ENCODE measurements at places on chromosomes 16 and 17.

DNA sequence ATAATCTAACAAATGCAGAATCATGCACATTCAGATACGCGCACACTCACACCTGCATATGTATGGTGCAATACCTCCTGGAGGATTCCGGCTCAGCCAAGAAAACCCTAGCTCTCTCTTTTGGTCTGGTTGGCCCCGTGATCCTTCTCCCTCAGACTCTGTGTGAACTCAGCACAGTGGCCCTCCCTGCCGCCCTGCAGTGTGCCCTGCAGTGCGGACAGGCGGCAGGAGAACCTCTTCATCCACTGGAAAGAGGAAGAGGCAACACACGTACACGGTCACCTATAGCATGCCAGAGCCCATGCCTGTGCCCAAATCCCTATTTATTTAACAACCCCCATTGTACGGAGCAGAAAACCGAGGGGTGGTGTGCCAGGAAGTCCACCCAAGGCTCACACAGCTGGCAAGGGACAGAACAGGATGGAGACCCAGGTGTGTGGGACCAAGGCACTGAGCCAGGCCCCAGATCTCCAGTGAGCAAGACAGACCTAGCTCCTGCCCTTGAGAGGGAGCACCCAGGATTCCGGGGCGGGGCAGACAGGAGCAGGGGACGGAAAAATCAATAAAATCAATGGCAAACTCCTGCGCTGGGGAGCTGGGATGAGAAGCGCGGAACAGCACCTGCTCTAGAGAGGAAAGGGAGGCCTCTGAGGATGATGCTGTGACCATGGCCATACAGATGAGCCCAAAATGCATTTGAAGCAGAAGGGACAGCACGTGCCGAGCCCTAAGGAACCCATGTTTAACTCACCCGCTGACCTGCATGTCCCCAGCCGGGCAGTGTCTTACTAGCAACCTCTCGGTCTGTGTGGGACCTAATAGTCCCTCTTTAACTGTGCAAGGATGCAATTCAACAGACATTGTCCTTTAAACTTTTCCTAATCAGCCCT, 54.7 kb upstream of the CIBAR2 start:
- DNase-seq = no peak

DNA sequence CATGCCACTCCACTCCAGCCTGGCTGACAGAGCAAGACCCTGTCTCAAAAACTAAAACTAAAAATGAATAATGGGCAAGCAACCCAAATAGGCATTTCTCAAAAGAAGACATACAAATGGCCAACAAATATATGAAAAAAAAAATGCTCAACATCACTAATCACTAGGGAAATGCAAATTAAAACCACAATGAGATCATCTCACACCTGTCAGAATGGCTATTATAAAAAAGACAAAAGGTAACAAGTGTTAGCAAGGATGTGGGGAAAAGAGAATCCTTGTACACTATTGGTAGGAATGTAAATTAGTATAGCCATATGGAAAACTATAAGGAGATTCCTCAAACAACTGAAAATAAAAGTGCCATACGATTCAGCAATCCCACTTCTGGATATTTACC, 7.1 kb upstream of the ERCC4 start:
- DNase-seq = no peak

DNA sequence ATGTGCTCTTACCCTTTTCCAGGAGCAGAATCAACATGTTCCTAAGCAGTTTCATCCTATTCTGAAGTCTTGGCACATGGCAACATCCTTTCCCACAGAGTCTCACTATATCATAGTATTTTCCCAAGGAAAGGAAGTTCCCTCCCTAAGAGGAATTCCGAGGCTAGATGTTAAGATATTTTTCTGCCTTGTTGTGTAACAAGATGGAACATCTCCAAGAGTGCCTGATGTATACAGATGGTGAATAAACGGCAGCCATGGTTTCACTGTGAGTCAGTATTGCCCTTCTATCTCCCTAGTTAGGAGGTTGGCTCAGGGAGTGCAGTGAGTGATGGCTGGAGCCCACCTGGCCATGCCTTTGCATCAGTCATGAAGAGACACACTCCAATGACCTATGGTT, 48.2 kb downstream of the SPACA3 start:
- no peak for DNase-seq

DNA sequence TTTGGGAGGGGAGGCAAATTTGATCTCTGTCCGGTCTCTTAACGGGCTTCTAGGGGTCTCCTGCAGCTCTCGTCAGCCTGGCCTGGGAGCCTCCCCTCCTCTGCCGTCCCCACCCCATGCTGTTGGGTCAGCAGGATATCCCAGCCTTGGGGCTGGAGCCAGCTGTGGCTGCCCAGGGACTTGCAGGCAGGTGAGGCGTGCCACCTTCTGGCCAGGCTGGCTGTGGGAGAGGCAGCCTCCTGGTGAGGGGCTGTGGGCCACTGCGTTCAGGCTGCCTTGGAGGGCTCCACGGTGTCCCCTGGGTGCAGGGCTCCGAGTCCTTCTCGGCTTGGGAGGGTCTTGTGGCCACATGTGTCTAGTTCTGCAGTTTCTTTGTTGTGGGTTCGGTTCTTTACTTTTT, 34.6 kb downstream of the TBCD start:
- no peak for DNase-seq

GRCh38 chr16:768428-768827, 7.9 kb downstream of the MSLN start:
- DNase-seq = no peak

DNA sequence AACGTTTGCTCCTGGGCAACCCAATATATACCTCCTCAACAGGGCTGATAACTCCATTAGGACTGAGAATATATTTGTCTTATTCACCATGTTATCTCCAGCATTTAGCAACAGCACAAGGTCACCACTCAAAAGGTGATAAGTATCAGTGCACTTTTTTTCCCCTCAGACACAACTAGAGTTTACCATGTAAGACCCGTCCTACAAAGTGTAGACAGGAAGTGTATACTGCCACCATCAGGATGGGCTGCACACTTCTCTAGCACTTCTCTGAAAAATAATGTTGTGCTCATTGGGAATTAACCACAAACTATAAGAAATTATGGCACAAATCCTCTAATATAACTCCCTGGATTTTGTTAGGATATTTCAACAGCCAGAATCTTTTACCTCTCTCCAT, 5.7 kb upstream of the VAT1L start:
- no peak for DNase-seq

- DNase-seq = no peak
Observed at GRCh38 chr17:6085812-6086211, 15.6 kb downstream of the WSCD1 start.

- DNase-seq = no peak
Observed at GRCh38 chr16:6309271-6309670, 1023.4 kb upstream of the RBFOX1 start.

- no peak for DNase-seq
Observed at GRCh38 chr17:1455291-1455796, 688 bp downstream of the CRK start.

DNA sequence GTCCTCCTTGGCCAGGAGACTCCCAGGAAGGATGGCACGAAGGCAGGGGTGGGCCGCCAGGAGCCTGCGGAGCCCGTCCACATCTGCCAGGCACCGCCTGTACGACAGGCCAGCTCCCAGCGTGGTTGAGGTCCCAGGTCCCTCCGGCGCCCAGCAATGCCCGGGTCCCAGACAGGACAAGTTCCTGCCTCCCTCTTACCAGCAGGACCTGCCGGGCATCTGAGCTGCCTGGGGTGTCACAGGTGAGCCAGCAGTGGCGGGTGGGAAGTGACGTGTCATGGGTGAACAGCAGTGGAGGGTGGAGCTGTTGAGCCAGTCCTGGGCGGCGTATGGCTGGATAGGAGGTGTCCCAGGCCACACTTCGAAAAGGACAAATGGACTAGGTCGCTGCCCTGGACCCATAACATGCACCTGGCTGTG, 15.7 kb upstream of the BAHCC1 start:
- DNase-seq = no peak

- no peak for DNase-seq
Observed at GRCh38 chr17:80363518-80364090, 51.4 kb upstream of the ENDOV start.

DNA sequence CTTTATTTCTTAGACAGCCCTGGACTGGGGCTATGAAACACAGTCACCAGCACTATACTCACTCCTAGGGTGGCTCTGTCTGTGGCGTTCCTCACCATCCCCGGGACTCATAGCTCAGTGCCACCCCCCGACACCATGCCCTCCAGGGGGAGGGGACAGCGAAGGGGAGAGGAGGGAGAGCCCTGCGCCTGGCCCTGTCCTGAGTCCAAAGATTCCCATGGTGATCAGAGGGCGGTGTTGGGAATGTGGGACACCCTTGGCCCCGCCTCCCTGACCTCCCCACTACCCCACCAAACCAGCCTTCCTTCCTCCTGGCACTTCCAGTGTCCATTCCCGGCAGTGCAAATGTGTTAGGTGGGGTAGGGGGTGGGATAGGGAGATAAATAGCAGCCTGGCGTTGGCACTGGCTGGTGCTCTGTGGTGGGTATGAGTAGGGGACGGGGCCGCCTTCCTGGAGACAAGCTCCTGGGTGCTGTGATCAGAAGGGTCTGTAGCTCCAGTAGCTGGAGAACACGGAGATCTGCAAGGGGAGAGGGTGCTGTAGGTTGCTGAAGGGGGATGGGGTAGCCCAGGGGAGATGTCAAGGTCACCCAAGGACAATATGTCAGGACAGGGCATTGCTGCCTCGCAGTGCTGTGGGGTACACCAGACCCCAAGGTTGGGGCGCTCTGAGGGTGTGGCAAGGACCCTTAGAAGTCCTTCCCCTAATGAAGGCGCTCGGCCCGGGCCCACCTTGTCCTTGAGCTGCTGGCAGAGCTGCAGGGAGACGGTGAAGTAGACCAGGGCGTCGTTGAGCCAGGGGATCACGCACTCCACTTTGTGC, 2.0 kb downstream of the SMIM22 start:
- no peak for DNase-seq

- DNase-seq = peak; percentile 73
Observed at GRCh38 chr17:41665566-41666236, 23.0 kb upstream of the EIF1 start.

GRCh38 chr16:7437135-7437804, 104.6 kb downstream of the RBFOX1 start:
- no peak for DNase-seq

DNA sequence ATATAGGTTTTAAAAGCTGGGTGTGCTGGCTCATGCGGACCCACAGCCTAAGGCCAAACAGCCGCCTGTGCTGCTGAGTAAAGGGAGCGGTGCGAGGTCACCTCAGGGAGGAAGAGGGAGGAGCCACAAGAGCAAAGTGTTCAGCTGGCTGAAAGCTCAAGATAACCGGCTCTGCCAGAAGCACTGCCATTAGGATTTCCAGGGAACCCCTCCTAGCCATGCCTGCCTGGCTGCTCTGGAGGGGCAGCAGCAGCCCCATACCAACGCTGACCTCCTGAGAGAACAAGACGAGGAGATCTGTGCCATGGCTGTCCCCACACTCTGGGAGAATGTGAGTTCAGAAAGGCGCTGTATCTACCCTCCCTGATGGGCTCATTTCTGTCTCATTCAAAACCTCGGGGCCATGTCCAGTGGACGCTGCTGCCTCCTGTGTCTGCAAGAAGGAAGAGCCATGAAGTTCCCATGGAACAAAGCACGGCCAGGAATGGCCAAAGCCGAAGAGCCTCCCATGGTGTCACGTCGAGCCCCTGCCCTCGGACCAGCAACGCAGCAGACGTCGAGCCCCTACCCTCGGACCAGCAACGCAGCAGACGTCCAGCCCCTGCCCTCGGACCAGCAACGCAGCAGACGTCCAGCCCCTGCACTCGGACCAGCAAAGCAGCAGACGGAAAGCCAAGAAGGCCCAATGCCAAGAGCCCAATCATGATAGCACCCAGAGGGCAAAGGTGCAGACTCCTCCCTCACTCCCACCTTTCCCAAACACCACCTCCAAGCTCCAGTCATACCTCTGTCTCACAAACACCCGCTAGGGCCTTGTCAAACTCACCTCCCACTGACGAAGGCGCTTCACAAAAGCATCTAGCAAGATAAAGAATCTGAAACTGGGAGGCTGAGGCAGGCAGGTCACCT, 107.0 kb downstream of the ANKRD11 start:
- no peak for DNase-seq

GRCh38 chr16:89246383-89246902, 28.9 kb downstream of the ZNF778 start:
- no peak for DNase-seq

DNA sequence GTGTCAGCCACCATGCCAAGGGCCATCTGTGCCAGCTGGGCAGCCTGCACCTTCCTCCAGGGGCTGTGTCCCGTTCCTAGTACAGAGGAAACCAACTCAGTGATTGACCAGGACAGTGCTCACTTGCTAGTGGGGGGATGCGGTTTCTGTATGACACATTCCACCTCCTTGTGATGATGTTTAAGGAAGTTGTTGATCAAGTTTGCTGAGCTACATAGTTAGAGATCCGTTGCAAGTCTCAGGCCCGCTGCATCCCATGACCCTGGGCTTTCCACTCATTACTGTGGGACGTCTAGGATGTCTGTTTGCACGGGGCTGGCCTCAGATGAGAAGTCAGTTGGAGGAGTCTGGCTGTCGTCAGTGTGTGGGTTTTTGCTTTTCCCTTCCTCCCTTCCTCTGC, 33.6 kb downstream of the RNF213 start:
- DNase-seq = no peak

GRCh38 chr16:10373556-10373955, 12.3 kb upstream of the ATF7IP2 start:
- no peak for DNase-seq

DNA sequence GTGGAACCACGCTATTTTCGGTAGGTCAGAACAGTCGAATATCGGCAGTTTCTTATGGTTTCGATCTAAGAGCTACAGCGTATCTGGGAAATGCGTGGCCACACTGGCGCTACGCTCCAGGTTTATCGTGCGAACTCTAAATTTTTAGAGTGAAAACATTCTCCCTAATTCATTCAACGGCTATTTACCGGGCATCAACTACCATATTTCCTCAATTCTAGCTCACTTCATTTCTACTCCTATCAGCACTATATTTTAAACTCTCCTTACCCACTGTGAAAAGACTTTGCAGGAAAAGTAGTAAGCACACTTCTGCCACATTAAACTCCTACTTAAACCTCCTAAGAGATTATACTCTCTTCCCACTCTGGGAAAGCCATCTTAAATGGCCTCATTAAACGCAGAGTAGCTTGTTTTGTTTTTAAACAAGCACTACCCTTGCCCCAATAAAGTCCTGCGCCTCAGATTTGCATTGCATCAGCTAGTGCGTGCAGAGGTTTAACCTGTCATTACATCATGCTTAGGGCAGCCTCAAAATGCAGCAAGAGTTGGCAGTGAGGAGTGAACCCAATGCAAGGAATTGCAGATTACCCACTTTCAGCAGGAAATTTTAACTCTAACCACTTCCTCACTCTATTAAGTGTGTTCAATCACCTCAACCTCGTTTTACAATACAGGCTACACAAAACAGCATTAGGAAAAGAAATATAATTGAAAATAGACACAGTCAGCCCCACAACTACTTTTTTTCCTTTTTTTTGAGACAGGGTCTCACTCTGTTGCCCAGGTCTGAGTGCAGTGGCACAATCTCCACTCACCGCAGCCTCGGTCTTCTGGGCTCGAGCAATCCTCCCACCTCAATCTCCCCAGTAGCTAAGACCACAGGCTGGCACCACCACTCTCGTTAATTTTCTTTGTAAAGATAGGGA, 18.8 kb downstream of the SIAH1 start:
- DNase-seq = peak; percentile 24

DNA sequence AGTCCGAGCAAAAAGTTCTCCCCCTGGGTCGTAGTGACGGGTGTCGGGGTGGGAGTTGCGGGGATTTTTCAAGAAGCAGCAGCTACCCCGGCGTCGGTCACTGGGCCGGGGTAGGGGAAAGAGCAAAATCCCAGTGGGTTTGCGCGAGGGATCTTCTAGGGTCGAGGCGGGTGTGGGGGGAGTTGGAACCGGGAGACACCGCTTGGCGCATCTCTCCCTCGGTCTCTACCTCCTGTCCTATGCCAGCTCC, 2.3 kb upstream of the UBTF start:
- no peak for DNase-seq
